ENCODE measurements at places on chromosomes 1 and 21.

GRCh38 chr1:58862728-58863385, 79.0 kb upstream of the JUN start:
- DNase-seq: no peak

DNA sequence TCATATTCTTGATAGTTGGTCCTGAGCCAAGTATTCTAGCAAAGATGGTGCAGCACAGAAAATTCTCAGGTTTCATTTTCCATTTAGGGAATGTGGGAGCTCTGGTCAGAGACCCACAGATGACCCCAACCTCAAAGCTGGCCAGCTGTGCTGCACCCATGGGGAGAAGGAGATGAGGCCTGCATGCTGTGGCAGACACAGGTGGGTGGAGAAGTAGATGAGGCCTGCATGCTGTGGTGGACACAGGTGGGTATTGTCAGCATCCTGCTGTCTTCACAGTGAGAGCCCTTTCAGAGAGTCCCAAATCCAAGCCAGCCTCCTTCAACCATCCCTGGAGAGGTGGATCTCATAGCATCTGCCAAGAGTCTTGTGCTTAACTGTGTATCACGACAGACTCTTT, 77.7 kb downstream of the DSCAM start:
- DNase-seq: no peak

GRCh38 chr1:39639305-39640130, at the start of gene HEYL:
HEYL (minus strand) TSS chr1:39639643; CDS start chr1:39639625, 18 bp downstream.
- DNase-seq: no peak

- DNase-seq: no peak
Observed at GRCh38 chr1:178566187-178566586, 53.3 kb downstream of the TEX35 start.

DNA sequence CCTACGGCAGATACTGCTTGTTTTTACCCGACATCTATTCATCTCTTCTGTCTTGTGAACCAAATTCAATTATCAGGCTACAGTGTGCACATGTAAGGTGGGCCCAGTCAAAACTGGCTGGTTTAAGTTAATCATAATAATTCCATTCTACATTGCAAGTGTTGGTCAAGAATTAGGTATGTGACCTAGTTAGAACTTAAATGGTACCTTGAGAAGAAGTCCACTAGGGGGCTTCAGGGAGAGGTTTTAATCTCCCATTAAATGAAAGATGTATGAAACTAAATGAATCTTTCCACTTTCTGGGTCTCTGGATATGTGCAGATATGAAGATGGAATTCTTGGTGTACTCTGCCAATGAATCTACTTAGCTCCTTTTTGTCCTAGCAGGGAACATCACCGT, 187.1 kb downstream of the CDC42BPA start:
- no peak for DNase-seq

- DNase-seq: no peak
Observed at GRCh38 chr21:36909423-36909822, 57.0 kb downstream of the HLCS start.

DNA sequence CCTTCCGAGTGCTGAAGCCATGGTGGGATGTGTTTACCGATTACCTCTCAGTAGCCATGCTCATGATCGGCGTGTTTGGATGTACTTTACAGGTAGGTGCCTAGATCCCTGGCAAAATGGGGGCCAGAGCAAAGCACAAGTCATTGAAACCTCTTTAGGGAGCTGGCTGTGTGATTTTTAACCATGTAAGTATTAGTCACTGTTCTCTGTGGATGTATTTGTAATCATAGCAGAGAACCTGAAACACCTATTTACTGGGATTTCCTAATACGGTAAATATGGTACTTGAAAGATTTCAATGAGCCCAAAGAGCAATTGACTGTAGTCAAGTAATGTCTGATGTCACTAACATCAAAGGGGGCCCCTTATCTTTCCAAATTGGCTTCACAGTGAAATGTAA, 53.6 kb downstream of the LRRC8C start:
- no peak for DNase-seq

DNA sequence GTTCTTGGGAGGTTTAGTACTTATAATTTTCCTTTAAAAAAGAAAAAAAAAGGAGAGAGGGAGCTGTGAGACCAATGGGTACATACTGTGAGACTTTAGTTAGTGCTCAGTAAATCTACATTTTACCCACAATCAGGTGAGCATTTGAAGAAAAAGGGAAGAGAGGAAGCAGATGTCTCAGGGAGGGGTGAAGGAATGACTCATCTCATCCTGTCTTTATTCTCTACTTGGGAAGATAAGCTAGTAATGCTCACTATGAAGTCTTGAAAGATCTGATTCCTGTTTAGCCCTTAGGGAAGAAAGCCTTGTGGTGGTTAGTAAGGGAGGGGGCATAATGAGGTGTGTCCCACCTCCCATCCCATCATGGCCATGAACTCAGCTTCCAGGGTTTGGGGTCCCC, 112.6 kb downstream of the PLD5 start:
- no peak for DNase-seq

DNA sequence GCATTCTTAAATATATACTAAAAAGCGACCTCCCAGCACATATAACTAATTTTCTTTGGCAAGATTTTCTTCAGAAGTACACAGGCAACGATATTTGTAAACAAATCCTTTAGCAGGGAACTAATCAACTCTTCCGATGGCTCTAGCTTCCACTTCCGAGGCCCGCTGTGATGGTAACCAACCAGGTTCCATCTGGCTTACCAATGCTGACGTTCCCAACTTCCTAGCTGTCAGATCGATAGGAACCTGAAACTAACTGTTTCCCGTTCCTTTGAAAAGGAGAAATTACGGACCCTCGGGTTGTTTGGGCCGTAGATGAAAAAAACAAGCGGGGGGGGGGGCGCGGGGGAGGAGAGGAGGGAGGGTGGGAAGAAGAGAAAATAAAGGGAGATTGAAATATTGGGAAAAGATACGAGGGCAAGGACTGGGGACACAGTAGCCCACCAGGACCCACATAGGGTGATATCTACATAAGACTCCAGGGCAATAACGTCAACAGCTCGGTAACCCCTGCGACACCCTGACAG, 513 bp downstream of the GTF2B start:
- no peak for DNase-seq

DNA sequence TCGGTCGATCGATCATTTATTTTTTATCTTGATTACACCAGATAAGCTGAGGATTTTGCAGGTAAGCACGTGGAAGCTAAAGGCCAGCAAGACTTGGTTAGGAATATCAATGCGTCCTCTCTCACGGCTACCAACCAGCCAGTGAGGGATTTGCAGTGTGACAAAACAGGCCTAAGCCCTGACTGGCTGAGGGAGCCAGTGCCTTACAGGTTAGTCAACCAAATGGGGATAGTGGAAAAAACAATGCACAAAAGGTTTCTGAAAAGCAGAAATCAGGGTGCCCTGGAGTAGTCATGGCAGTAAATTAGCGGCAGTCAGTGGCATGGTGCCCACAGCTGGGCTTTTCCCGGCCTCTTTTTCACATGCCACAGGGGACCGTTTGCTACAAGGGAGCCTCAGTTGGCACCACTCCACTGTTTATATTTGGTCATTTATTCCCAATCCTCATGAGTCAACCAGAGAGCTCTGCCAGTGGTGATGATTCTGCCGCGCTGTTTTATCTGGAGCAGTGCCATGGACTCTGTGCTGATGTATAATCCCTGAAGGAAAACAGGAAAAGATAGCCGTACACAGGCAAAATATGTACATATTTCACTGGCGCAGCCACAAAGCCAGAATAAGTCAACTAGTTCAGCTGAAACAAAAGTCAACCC, 167.6 kb downstream of the RHOU start:
- DNase-seq: no peak

GRCh38 chr1:67676946-67677345, 8.1 kb upstream of the GADD45A start:
- DNase-seq: no peak

DNA sequence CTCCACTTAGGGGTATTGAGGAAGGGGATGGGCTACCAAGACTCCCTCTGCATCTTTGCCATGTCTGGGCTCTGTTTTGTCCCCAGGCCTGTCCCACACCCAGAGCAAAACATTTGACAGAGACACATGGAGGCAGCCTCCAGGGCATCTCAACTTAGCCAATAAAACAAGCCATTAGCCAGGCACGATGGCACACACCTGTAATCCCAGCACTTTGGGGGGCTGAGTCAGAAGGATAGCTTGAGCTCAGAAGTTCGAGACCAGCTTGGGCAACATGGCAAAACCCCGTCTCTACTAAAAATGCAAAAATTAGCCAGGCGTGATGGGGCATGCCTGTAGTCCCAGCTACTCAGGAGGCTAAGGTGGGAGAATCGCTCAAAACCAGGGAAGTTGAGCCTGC, 120.3 kb upstream of the IPO9 start:
- no peak for DNase-seq

DNA sequence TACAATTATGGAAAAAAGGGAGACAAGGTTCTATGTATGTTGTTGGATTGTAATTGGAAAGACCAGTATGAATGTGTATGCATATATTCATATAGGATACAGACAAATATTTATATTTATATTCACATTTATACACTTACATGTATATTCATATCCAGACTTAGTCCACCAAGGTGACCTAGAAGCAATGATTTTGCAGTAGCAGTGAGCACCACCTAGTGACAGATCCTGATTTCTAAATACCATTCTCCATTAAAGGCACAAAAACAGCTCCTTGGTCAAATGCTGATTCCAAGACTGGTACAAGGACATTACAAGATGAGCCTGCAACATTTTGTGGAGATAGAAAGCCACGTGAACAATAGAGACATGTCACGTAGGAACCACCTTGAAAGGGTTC, 153.4 kb downstream of the SDCCAG8 start:
- no peak for DNase-seq

- DNase-seq: no peak
Observed at GRCh38 chr1:31860581-31860980, 44.8 kb upstream of the SPOCD1 start.

- no peak for DNase-seq
Observed at GRCh38 chr1:198497326-198498102, 43.0 kb downstream of the ATP6V1G3 start.

- DNase-seq: no peak
Observed at GRCh38 chr1:91797164-91797563, 88.8 kb downstream of the TGFBR3 start.

- DNase-seq: no peak
Observed at GRCh38 chr1:202112859-202113689, 9.6 kb upstream of the GPR37L1 start.

DNA sequence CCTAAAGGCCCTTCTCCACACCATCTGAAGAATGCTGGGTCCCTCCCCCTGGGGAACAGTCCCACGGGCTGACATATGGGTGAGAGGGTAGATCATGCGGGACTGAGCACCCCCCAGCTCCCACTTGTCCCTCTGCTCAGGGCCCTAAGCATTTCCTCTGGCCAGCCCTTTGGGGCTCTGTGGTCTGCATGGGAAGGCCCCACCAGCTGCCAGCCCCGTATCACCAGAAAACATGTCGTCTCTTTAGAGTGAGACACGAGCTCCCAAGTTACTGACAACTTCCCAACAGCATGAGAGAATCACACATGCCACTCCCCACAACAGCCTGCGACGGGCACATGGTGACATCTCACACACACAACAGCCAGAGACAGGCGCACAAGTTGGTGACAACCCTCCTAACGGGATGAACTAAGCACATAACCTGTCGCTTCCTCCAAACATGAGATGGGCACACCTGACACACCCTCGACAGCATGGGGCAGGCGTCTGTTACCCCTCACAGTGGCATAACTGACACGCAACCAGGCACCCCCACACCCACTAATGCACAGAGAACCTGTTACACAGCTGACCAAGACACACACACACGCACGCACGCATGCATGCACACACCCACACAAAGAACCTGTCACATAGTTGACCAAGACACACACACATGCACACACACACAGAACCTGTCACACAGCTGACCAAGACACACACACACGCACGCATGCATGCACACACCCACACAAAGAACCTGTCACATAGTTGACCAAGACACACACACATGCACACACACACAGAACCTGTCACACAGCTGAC, 41.2 kb downstream of the AHDC1 start:
- no peak for DNase-seq

DNA sequence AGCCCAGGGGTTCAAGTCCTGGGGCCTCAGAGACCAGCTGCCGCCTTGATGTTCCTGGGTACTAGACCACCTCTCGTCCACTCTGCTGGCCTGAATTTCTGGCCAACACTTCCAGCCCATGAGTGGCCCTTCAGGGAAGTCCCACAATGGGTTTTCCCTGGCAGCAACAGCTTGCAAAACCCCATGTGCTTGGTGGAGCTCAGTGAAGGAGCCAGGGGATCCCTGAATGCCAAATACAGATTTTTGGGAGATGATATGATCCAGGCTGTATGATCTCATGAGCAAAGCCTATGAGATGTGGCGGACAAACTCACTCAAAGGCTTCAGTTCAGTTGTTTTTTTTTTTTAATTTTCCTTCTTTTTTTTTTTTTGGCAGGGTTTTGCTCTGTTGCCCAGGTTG, 9.6 kb upstream of the RASSF5 start:
- DNase-seq: no peak

GRCh38 chr1:223341121-223341520, 22.9 kb downstream of the SUSD4 start:
- DNase-seq: no peak

DNA sequence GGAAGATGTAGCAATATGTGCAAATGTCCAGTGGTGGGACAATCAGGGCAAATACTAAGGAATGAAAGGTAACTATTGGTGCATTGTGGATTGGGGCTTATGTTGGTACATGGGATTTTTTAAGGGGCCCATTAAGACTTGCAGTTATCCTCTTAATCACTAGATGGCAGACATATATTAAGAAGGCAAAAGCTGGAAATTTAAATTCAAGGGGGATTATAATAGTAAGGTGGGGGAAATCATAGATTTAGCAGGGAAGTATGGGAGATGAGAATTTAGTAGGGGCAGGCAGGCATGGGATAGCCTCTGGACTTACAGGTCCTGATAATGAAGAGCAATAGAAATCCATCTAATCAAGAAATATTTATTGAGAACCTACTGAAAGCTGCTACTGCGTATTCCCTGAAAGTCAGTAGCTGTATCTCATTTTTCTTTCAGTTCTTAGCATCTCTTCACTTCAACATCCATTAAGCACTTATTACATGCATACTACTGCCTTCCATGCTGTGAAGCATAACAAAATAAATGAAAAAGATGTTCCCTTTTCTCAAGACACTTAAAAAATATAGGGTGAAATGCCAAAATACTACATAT, 251.8 kb downstream of the CRB1 start:
- no peak for DNase-seq

DNA sequence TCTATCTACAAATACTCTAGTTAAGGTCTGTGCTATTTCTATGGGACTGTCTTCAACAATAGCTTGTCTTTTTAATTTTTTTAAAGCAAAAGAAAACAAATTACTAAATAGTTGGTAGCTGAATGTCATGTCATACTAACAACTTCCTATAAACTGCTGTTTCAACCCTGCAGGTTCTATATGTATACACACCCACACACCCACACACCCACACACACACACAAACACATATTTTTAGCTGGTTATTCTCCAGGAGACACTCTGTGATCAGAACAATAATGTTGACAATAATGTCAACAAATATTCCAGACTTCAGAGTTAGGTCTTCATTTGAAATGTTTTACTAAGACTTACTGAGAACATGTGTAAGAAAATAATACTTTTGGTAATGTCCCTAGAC, 66.7 kb downstream of the AK5 start:
- DNase-seq: no peak
